ENCODE measurements at places on chromosomes 1 and 21. TPM values are rescaled to one million over a fixed set of nuclear protein-coding genes. Genes with fewer than 3 reads are reported as not detected.

DNA sequence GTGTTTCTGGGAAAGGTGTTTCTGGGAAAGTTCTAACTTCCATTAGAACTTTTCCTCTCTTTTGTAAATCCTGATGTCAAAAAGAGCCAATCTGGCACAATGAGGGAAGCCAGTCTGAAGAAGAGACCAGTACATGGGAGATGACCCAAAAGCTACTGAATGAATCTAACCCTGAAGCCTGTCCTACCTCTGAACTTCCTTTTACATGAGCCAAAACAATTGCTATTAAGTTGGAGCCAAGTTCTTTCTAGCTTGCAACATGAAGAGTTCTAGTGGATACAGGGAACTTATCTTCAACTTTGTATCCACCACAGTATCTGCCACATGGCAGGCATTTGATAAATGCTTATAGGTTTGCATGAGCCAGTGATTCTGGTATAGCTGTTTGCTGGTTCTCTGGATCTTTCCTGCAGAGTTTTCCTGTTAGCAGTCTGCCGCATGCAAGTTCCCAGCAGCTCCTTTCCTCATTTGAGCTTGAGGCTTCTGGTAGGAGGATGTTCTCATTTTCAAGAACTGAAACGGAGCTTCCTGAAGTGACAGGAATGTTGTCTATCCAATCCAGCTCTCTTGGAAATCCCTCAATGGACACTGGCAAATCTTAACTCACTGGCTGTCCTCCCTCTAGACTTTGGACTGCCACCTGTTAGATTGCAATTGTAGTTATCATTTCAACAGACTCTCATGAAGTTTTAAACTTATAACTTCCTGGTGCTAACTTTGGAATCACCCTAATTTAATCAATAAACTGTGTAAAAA is 73.1 kb upstream of the LPGAT1 start:
- DNase-seq: no peak

- no peak for DNase-seq
Observed at GRCh38 chr1:78712467-78713051, 62.9 kb downstream of the IFI44 start.

DNA sequence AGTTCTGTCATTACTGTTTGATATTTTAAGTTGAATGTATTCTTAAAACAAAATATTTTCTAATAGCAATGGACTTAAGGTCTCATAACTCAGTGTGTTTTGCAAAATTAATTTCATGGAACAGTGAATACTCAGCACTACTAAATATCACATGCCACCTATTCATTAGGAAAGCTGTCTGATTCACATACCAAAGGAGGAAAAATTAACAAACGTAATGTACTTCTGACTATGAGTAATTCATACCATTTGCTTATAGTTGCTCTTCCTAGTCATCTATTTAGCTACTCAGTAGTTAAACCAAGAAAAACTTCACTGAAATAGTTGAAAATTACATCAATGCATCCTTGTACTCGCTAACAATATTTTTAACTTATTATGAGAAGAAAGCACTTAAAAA is 35.2 kb downstream of the TP53BP2 start:
- DNase-seq: no peak

DNA sequence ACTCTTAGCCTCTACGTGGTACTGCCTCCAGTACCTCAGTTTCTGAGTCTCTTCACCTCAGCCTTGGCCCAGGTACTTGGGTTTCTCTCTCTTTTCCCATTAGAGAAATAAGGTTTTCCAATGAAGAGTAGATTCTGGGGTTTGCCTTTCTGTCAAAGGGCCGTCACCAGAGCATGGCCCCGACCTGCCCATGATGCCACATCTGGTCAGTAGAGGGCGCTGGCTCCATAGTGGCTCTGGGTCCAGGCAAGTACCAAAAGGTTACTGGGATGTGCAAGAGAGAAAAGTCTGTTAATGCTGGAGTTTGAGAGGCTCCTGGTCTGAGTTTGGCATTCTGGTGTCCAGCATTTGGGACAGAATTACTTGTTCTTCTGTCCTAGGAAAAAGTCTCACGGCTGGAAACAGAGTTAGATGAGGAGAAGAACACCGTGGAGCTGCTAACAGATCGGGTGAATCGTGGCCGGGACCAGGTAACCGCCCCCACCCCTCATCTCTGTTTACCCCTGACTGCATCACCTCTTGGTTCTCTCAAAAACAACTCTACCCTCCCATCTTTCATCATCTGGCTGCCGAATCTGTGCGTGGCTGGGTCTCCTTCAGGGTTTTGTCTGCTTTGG is 5.3 kb upstream of the TUFT1 start:
- peak; percentile 68 for DNase-seq

DNA sequence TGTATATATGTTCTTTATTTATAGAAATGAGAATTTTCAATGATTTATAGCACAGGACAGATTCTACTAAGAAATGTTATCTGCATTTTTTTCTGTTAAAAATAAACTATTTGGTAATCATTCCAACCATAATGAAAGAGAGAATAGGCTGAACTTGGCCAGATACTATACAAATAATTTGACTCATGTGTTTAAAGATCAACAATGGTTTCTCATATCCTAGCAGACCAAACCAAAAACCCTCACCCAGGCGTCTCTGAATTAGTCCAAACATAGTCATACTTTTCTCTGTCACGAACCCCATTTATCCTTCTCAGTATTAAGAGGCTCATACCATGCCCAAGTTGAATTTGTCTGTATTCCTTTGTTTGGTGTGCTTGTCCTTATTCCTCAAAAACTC is 40.3 kb downstream of the RPE65 start:
- no peak for DNase-seq

GRCh38 chr1:43841321-43842174 is 92.1 kb upstream of the ARTN start:
- no peak for DNase-seq

GRCh38 chr21:24895885-24896734 is 711.2 kb downstream of the MRPL39 start:
- DNase-seq: no peak

- DNase-seq: no peak
Observed at GRCh38 chr1:159756397-159756796, 24.4 kb upstream of the DUSP23 start.

DNA sequence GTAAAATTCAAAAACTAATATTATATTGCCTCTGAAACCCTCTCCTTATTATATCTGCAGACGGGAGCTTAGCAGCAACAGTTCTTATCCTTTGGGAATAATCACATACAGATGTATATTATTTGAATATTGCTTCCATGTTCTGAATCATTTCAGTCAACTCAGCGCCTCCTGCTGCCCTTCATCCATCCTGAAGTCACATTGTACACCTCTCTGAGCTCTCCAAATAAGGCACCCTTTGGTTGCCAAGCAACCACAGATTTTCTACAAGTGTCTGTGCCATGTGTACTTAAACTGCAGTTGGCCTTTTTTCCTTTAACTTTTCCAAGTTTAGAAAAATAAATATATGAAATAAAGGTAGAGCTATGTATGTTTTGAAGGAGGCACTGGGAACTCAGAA is 384.3 kb downstream of the LRRIQ3 start:
- no peak for DNase-seq

DNA sequence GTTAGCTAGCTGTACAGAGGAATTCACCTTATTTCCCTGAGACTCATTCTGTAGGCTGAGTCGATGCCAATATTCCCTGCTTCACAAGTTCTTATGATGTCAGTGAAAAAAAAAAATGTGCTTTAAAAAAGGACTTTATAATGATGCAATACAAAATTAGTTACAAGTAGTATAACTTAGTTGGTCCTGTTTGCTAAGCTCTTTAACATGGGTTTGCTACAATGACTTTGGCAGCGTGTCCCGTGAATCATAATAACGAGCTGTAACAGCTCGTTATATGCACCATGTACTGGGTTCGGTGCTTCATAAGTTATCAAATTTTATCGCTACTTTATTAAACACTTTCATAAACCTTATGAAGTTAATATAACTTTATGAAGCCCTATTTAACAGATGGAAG is 349.7 kb downstream of the LMX1A start:
- DNase-seq: no peak

DNA sequence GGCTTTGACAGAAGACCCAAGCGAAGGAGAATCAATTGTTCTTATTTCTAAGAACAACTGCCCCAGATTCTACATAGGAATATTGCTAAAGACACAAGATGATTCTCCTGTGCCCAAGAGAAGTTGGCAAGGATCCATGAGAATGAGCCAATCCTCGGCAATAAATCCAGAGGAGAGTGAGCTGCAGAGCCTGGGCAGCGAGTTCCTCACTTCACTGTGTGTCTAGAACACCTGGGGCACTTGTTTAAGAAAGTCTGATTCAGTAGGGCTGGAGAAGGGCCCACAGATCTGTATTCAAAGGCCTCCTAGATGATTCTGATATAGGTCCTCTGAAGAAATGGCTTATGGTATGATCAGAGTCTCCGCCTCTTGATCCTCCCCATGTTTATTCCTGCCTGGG is 31.8 kb downstream of the GADD45A start:
- no peak for DNase-seq

DNA sequence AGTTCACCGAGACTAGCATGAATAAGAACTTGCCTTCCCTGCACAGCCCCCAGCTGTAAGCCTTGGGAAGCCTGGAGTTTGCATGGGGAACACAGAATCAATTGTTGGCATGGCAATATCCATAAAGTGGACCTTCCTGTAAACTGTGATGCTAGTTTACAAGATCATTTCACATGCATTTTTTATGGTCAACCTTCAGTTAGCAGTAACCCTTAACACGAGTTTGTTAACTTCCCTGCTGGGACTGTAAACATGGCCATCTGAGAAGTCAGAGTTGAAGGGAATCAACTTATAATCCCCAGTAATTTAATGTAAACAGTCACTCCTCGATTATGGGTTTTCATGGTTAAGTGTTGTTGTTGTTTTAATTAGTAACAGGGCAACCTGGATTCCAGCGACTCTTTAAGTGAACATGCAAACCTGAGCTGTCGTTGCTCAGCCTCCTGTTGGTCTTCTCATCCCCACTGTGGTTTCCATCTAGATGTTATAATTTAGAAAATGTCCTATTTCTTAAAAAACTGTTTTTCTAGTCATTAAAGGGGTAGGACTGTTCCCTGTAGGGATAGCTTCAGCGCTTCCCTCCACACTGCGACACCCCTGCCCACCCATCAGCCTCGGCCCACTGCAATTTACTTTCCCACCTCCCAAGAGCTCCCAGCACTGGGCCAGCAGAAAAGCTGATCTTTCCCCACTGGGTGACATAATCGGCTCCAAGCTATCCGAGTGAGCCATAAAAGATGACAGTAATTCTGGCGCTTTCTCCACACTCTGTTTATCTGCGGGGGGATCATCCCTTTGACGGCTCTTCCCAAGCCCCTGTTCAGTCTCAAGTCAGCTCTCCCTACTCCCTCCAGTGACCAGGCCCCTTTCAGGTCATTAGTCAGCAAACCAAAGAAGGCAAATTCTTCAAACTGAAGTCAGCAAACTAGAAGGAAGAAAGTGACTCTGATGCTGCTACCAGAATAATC is 107.6 kb upstream of the IPO9 start:
- DNase-seq: peak; percentile 97

DNA sequence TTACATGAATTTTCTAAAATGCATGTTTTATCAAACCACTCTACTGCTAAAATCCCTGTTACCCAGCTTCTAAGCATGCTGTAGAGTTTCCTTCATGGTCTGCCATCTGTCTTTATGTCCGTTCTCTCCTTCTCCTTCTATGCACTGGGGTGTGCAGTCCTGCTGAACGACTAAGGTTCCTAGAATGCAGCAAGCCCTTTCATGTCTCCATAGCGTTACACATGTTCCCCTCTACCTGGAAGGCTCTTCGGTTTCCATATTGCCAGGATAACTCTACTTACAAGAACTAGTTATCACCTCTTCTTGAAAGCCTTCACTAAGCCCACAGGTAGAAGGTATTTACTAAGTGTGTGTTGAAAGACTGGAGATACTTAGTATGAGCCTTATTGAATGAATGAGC is 22.2 kb downstream of the DNM3 start:
- no peak for DNase-seq

GPN2 gene
- total RNA-seq: 6.3 TPM

LIN28A gene
- total RNA-seq: 1.4 TPM

GNG12 gene
- total RNA-seq: 153 TPM
